Gastroesophageal sphincter (tissue), 4 donors: ENCODE measurements at places on chromosomes 7 and 10.

GRCh38 chr7:105013816-105014692 is at the start of gene KMT2E:
Gene KMT2E (plus strand): TSS chr7:105014205. CDS start chr7:105040953, 26,748 bp downstream.
- peak; percentile 66 for ATAC-seq

DNA sequence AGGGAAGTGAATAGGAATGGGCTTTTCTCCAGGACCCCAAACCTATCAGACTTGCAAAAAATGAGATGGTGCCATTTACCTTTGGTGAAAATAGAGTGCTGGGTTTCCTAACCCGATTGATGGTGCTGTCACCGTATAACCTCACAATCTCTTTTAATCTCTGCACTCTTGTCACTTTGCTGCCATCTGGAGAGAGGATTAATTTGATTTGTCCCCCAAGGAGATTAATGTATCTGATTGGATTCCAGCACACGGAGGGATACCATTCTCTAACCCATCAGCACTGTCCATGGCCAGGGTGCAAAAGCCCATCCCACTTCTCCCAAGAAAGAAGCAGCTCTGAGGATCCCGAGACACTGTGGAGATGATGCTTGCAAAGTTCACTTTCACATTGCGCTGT is 86.3 kb upstream of the NFE2L3 start:
- ATAC-seq: no peak

- no peak for ATAC-seq
Measured at GRCh38 chr10:75541411-75541810, 110.0 kb downstream of the LRMDA start.

GRCh38 chr7:25517906-25518305 is 289.6 kb upstream of the NPVF start:
- no peak for ATAC-seq

DNA sequence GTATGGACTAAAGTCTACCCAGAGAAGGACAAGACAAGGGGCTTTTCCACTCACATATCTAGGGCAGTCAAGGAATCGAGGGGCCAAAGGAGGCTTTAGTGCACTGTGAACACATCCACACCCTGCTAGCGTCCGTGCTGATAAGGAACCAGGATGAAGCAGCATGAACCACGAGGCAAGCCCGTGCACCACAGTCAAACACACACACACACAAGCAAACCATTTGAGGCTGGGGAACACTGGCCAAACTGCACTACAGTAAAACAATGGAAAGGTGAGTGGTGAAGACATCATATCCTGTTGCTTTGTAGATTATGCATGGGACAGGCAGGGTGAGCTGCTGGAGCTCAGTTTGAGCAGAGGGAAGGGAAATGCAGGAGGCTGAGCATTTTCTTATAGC is 177.4 kb upstream of the CDCA7L start:
- no peak for ATAC-seq

- no peak for ATAC-seq
Measured at GRCh38 chr7:129256221-129256620, 31.4 kb downstream of the AHCYL2 start.

DNA sequence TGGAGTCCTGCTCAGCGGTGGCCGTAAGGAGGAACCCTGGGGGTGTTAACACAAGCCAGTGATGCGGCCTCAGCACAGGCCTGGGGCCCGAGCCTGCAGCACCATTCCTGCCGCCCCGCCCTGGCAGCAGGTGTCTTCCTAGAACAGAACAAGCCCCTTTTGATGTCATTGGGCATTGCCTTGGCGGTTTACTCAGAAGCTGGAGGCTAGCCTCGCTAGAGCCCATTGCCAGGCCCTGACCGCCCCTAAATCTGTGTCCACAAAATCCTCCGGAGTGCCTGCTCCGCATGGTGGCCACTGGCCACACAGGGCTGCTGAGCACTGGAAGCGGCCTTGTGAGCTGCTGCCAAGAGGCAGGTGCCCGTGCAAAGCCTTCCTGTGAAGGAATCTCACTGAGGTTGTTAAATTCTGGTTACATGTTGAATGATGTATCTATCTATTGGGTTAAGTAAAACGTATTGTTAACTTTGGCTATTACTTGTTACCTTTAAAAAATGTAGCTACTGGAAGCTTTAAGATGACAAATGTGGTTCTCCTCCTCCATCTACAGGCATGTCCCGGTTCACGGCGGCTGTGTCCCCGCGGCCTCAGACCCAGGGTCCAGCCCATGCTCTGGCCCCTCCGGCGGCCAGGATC is 1.2 kb upstream of the INPP5A start:
- ATAC-seq: no peak
